ENCODE measurements at places on chromosomes 3 and 15. TPM values are rescaled to one million over a fixed set of nuclear protein-coding genes. Genes with fewer than 3 reads are reported as not detected.

- DNase-seq: no peak
These were observed 210.5 kb downstream of the GABRB3 start for GRCh38 chr15:26562336-26562735.

DNA sequence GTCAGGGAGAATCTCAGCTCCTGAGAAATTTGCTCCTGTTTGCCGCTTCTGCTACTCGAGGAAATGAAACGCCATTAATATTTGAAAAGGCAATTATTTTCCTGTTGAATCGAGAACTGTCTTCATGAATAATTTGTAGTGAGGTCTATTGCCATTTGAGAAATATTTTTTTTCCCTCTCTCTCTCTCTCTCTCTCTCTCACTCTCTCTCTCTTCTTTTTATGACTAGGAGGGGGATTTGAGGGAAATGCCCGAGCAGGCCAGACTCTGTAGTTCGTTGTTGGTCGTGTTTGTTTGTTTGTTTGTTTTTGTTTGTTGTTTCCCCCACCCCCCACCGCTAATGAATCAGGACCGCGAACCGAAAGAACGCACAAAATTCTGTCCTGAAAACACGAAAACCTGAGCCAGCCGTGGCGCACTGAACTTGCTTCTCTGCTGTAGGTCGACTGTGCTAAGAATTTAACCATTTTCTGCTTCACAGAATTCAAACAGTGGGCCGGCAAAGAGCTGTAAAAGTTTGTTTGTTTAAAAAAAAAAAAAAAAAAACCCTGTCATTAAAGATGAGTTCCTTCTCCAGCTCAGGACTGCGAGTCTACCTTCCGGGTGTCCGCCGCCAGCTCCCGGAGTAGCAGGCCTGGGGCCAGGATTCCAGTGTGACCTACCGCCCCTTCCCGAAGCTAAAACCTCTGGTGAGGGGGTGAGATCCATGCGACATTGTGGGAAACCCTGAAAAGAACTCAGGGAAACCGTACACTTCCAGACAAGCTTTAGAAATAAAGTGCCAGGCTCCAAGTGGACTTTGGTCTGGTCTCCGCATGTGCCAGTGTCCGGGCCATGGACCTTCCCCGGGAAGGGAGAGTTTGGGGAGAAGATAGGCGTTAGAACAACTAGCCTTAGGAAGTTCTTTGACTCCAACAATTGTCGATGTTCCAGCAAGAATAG, 12.1 kb downstream of the ZIC4 start:
- DNase-seq: no peak

The AGTR1 gene
- polyA plus RNA-seq: 28.0 TPM

GRCh38 chr3:134623615-134624245, 27.1 kb downstream of the KY start:
- DNase-seq: no peak

GRCh38 chr3:42120866-42121265, 29.7 kb downstream of the TRAK1 start:
- DNase-seq: no peak

The WDR72 gene
- 65.1 TPM for polyA plus RNA-seq

DNA sequence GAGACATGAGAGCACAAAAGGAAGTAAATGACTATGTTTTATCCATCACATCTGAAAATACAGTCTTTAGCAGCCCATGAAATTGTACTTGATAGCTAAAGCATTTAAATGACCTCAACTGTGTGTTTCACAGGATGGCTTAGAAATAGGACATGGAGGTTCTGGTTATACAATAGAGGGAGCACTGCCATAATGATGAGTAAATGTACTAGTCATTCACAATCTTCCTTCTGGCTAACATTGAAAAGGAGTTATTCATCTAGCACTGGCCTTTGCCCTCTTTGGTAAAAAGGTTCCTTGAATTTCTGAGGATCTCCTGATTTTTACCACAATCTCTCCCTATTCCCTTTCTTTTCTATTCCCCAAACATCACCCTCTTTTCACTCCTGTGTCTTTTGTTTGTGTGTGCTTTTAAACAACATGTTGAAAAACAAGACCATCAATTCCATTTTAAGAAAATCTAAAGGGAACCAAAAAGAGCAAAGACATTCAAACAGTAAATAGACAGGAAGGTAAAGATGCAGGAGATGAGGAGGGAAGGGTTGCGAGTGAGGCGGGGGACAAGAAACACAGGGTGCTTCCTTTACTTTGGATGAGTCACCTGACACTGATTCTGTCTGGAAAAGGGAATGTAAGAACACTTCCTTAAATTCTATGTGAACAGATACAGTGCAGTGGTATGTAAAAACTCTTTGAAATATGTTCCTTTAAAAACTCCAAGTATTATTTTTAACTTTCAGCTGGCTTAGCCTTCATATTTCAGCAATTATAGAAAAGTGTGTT, 619.0 kb downstream of the MECOM start:
- no peak for DNase-seq

GRCh38 chr3:176992565-176992964, 204.7 kb downstream of the TBL1XR1 start:
- no peak for DNase-seq

The GLDN gene
- 0.13 TPM for polyA plus RNA-seq

GRCh38 chr15:45111390-45112142, 2.4 kb downstream of the DUOX2 start:
- DNase-seq: no peak

The XPC gene
- 47.3 TPM for polyA plus RNA-seq

- no peak for DNase-seq
These were observed 30.4 kb downstream of the SLC6A20 start for GRCh38 chr3:45765958-45766357.

DNA sequence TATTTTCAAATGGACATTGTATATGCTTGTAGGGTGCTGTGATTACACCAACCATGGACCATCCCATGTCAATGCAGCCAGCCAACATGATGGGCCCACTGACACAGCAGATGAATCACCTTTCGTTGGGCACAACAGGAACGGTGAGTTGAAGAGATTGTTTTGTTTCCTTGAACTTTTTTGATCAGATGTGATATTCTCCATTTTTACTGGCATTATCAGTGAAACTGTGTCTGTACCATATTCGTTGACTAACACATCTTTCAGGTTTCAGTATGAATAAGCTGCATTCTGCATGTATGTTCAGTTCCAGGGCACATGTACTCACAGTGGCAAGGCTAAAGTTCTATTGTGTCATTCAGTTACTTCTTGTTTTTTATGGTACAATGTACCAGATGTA, 655.2 kb downstream of the RBMS3 start:
- DNase-seq: no peak

- peak; percentile 36 for DNase-seq
These were observed 7.9 kb upstream of the DNAJC17 start for GRCh38 chr15:40815042-40815698.

DNA sequence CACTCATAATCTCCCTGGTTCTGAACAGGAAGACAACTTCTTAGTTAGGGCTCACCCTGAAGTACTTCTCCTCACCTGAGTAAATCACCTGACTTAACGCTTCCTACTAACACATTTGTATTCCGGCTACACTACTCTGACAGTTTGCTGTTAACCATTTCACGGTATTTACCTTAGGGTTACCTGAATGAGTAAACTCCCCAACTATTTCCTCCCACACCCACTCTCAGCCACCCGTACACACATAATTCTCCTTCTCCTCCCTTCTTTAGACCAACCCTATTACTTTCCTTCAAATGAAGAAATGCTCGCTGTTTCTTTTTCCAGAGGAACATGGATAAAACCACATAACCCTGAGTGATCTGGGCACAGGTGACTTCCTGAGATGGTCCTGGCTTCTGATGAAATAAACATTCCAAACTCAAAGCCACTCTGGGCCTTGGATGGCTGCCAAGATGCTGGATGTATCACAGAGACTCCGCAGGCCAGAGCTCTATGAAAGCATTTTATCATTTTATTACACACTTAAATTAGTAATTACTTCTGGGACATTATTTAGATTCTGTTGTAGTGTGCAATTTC, 183.6 kb upstream of the ATP11B start:
- DNase-seq: no peak

DNA sequence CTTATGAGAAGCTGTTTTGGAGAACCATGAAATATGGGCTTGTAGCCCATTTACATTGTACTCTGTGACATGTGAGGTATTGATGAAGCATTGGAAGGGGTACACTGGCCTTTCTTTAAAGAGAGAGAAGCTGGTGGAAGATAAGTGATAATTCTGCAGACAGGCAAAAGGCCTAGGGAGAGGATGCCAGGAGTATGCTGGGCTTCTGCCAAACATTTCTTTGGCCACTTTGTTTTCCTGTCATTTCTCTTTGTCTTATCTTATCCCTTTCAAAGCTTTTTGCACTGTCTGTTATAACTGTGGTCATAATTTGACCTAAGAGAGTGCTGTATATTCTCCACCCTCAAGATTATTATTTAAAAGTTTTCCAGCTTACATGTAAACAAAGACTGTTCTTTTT, 109.6 kb upstream of the SEMA6D start:
- DNase-seq: no peak

The SOX14 gene
- not detected for polyA plus RNA-seq

- DNase-seq: no peak
These were observed 498.5 kb upstream of the GBE1 start for GRCh38 chr3:82259994-82260393.

The MYLK gene
- 187 TPM for polyA plus RNA-seq

DNA sequence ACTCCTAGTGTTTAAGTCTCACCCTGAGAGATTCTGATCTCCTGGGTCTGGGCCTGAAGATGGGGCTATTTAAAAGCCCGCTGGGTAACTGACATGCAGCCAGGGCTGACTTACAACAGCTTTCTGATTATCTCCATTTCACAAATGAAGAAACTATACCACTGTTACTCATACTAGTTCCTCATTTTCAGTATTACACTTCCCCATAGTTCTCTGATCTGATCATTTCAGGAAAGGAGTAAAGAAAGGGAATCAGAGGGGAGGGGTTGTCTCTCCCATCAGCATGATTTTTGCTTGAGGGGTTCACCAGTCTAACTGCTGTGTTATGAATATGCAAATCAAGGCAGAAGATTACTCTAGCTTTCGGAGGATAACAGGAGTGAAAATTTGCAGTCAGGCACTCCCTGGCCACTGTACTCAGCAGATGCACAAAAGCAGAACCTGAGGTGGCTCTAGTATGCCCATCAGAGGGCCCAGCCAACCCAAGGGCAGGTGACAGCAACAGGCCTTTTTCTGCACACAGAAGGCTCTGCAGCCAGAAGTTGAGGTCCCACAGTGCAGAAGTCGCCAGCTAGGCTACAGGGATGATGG, 59.4 kb downstream of the DAPK2 start:
- no peak for DNase-seq

The CLPX gene
- 68.1 TPM for polyA plus RNA-seq

The C3orf52 gene
- polyA plus RNA-seq: 5.9 TPM

Data from right renal cortex interstitium (tissue), 3 donors.